ENCODE measurements at places on chromosomes 3 and 15.

DNA sequence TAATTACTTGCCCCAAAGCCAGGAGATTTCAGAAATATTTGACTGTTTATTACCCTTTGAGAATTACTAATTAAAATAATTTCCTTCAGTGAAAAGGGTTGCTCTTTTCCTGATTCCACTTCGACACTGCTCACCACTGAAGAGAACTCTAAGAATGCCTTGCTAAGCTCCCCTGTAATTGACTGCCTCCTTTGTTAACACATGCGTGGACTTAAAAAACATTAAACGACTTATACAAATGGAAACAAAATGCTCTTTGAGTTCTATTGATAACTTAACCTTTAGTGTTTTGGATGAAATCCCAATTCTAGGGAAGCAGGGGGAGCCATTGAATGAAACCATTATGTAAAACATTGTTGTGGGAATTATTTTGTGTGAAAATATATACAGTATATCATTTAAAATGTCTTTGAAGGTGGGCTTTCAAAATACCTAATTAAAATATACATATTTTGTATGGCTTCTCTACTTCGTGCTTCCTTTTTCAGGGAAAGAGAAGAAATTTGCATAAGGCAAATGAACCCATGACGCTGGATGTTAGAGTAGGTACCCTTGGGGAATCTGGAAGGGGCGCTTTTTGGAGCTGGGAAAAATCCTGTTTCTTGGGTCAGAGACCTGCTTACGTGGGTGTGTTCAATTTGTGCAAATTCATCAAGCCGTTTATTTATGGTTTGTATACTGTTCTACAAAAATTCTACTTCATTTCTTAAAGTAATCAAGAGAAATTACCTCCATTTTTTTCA is 64.2 kb downstream of the WWTR1 start:
- no peak for DNase-seq

DNA sequence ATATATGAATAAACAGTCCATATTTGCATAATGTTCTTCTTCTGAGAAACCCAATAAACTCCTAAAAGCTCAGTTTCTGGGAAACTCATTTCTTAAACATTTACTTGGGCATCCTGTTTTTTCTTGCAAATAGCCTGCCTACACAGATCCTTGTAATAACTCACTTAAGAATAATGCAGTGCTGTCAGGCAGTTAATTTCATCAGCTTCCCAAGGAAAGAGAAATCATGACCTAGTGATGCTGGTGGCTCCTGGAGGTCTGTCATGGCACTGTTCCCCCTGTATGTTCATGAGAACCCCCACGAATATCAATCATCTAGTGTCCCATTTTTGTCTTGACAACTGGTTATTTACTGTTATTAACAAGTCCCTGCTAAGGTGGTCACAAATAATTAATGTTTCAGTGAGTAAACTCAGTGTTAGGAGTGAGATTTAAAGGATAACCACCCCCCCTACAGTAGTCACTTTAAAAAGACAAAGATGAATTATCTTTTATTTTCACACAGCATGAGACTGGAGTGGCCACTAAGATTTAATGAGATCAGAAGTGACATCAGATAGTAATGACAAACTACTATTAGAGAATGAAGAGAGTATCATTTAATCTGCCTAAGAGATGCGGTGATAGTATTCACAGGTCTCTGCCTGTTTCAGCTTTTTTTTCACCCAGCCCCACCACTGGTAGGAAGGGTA is 279.5 kb upstream of the NECTIN3 start:
- DNase-seq, result no peak

- DNase-seq, result no peak
These were observed 72.9 kb downstream of the RPL39L start for GRCh38 chr3:187066228-187066995.

GRCh38 chr3:51269466-51269865 is 115.6 kb upstream of the MANF start:
- DNase-seq, result no peak

DNA sequence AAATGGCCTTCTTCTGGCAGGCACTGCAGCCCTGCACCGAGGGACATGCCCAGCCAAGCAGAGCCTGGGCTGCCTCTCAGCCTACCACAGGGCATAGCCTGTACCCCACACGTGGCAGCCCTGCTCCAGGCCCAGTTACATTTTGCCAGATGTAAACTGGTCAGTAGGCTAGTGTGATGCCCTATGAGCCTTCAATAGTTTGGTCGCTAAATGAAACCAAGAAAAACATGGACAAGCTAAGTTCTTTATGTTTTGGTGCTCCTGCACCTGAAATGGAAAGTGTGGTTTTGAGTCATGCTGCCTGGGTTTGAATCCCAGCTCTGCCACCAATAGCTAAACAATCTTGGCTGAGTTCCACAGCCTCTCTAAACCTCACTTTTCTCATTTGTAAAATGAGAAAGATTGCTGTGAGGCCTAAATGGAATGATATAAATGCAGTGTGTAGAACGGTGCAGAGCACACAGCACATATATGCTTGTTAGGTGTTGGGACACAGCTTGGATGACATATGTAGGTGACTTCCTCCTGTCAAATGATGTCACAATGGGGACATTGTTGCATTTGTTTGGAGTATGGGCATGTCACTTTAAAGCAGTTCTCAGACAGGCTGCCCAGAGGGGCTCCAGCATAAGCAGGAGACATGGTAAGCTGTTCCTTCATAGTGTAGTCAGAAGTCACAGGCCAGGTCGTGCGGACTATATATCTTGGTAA is 57.4 kb downstream of the ZBTB38 start:
- no peak for DNase-seq

GRCh38 chr3:139107424-139108252 is 62.9 kb upstream of the PRR23C start:
- DNase-seq, result no peak

DNA sequence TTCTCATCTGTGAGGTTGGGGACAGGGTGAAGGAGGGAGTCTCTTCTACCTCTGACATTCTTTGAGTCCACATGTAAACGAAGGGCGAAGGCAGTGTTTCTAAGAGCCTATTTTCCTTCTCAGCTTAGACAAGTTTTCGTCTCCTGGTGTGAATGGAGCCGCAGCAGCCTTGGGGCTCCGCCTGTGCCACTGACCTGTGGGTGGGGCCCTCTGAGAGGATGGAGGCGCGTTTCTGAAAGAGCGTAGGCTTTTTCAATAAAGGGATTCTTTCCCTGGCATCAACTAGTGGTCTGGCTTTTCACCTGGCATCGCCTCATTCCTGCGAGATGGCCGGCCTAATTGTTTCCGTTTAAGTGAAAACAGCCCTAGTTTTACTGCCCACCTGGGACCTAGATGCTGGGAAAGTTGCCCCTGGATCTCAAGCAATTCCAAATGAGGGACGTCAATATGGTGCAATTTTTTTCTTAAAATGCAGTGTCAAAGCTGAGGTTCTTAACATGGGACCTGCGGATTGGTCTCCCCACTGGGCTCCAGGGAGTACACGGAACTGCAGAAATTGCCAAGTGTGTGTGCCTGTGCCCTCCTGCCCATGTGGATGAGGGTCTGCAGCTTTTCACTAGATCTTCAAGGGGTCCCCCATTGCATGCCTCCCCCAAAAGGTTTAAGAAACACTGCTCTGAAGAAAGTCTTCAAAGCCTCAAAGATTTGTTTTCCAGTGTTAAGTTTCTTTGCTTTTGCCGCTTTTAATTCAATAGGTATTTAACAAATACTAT is 958 bp downstream of the GLDN start:
- no peak for DNase-seq

DNA sequence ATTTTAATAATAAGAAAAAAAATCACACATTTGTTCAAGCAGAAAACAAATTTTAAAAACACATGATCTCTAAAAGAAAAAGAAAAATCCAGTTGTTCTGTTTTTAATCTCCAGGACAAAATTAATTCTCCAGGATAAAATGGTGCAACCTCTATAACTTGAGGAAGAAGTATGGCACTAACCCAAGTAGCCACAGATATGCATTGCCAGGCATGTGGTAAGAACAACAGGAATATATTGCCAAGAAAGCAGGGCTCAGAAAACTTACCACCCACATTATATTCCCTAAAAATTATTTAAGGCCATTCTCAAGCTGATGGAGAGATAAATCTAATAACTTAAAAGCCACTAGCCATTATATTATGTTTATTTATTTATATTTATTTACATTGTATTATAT is 295.7 kb upstream of the TMCO5A start:
- no peak for DNase-seq

- DNase-seq, result no peak
These were observed 284.7 kb upstream of the ICE2 start for GRCh38 chr15:60763688-60764087.

- no peak for DNase-seq
These were observed 33.8 kb downstream of the NBEAL2 start for GRCh38 chr3:47013231-47013630.

- no peak for DNase-seq
These were observed 191.1 kb downstream of the KCNAB1 start for GRCh38 chr3:156311431-156311830.

DNA sequence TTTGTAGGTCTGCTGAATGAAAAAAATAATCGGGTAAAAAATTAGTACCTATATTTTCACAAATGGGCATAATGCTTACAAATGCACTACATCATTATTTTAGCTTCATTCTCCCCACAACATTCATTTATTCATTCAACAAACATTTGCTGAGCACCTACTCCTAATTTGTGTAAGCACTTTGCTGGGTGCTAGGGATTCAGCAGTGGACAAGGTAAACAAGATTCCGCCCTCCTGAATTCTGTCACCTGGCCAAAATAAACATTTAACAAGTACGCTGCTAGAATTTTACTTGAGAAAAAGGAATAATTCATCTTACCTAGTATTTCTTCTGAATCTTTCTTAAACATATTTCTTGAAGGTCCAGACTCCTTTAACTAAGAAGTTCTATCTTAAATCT is 72.1 kb downstream of the TIGIT start:
- DNase-seq, result no peak

GRCh38 chr15:91099616-91099994 is 452 bp upstream of the SV2B start:
- DNase-seq, result peak; percentile 50

- no peak for DNase-seq
These were observed 87.7 kb upstream of the ABHD17C start for GRCh38 chr15:80607287-80607980.

DNA sequence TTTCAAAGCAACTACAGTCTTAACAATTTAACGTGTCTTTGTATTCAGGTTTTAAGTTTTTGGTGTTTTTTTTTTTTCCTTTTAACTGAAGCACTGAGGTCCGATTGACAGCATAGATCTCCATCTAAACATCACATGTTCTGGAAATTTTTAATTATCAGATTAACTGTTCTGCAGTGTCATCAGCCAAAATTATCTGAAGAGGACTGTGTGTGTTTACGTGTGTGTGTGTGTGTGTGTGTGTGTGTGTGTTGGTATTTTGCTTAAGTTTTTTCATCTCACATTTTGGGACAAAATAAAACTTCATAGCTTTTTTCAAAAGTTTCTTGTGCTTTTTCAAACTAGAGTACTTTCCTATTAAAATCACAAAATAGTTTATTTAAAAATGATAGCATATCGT is 1.8 kb downstream of the PIK3CA start:
- DNase-seq, result no peak

- no peak for DNase-seq
These were observed 14.0 kb upstream of the LRTM1 start for GRCh38 chr3:54941690-54942362.

DNA sequence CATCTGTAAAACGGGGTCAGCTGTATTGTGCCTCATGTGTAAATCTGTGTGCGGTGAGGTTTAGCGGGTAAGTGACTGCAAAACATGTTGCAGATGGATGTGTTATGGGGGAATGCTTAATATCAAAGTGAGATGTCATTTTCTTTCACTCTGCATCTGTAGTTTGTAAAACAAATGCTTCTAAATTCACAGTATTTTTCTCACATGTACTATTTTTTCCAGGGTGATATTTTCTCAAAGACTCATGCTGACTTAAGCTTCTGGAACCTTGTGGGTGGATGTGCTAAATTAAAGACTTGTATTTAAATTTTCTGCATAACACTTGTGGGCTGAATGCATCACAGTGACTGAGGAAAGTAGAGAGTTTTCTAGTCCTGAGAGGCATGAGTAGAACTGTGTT is 115.2 kb upstream of the TP63 start:
- DNase-seq, result no peak

GRCh38 chr15:57376696-57377477 is 582 bp downstream of the CGNL1 start:
- no peak for DNase-seq

DNA sequence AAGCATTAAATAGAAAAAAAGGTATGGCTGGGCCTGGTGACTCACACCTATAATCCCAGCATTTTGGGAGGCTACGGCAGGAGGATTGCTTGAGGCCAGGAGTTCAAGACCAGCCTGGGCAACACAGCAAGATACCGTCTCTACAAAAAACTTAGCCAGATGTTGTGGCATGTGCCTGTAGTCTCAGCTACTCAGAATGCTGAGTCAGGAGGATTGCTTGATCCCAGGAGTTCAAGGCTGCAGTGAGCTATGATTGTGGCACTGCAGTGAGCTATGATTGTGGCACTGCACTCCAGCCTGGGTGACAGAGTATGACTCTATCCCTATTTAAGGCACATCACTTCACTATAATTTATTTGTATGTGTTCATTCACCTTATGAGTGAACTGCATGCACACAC is 54.3 kb downstream of the SLC4A7 start:
- DNase-seq, result no peak

GRCh38 chr15:68209735-68210408 is 4.7 kb upstream of the CALML4 start:
- DNase-seq, result no peak

GRCh38 chr15:27414168-27414870 is 443.3 kb downstream of the GABRG3 start:
- DNase-seq, result no peak

GRCh38 chr3:103949693-103950092 is 1417.0 kb upstream of the ALCAM start:
- DNase-seq, result no peak

DNA sequence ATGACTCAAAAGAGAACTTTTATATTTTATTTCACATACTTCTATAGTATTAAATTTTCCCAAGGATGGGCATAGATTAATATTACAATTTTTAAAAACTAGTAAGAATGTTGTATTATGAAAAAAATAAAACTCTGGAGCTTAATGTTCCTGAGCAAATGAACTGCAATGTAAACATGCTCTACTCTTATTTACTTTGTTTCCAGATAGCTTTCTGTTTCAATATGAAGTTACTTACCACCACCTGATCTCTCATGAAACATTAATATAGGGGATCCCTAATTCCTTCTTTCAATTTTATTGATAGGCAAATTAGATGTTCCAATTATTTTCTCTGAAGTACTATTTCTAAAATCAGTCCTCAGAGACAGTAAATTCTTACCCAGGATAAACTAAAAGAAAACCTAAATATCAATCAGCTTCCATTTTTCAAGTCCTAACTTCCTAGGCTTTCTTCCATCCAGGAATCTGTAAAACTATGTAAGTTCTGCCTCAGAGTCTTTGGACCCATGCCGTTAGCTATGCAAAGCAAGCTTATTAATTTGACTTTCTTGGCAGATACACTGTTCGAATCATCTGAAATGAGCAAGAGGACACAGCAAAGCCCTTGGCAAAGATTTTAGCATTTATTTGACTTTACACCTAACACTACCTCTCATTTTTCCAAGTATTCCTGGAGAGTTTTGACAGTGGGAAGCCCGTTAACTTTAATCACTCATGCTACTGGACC is 93.2 kb downstream of the PLCH1 start:
- DNase-seq, result no peak

- DNase-seq, result no peak
These were observed 45.0 kb downstream of the SRGAP3 start for GRCh38 chr3:9204253-9204992.

- no peak for DNase-seq
These were observed 248.4 kb downstream of the KCNH8 start for GRCh38 chr3:19396726-19397125.

GRCh38 chr3:51955175-51955892 is at the start of gene GPR62:
Gene GPR62, plus strand, starts transcription at chr3:51955381. Its CDS starts 272 bp downstream, at chr3:51955653.
- DNase-seq, result peak; percentile 88

Measured in hypothalamus (tissue), 51 donors.